ENCODE measurements at places on chromosomes 16 and 17.

DNA sequence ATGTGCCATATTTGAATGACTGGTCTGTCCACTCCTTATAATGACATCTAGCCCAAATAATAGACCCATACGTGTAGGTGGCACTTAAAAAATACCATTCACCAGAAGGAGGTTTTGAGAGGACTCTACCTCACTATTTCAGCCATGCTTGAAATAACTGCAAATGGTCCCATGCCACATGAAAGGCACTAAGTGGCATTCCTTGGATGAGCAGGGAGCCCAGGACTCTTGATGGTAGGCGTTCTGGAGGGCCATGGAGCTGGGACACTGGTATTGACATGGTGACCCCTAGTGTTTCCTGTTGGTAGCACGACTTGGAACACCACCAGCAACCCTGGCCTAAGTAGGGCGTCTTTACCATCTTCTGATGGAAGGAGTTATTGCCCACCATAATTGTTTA is 148.7 kb upstream of the ZFHX3 start:
- ATAC-seq = peak; percentile 37

DNA sequence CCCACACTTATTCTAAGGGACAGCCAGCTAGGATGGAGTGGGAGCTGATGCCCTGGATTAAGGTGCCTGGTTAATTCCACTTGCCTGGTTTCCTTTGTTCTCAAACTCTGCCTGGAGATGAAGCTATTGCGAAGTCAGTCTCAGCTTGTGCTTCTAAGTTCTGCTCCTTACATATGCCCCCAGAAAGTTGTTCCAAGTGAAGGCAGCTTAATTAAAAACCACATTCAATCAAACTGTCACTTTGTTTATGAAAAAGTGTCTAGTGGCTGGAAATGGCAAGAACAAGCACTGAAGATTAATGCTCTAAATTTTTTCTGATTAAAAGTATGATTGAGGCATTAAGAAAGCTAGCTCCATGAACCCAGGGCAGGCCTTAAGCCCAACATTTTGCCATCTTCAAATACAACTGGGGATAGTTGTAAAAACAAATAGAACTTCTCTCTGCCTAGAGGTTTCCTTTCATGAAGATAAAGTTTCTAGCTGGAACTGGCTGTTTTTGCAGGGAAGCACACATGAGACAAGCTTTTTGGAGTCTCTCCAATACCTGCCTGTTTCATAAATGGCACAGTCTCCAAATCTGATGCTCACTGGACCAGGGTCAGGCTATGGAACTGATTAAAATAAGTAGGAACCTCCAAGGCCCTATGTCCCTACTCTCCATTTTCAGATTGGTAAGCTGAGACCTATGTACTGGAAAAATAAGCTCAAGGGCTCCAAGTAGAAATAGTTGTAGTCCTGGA is 100.9 kb downstream of the GRIN2A start:
- ATAC-seq = no peak

DNA sequence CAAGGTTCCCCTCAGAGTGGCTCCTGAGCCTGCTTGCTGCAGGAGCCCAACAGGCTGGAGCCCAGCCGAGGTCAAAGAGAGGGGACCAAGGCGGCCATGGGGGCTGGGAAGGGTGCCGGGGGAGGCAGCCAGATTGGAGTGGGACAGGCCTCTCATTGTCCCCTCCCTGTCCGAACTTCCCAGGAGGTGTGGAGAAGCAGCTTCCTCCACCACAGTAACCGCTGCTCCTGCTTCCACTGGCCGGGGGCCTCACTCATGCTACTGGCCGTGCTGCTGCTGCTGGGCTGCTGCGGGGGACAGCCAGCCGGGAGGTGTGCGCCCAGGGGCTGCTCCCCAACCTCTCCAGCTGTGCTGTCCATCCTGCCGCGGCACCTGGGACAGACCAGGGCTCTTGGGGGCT is 29.3 kb downstream of the TMEM94 start:
- ATAC-seq = no peak

DNA sequence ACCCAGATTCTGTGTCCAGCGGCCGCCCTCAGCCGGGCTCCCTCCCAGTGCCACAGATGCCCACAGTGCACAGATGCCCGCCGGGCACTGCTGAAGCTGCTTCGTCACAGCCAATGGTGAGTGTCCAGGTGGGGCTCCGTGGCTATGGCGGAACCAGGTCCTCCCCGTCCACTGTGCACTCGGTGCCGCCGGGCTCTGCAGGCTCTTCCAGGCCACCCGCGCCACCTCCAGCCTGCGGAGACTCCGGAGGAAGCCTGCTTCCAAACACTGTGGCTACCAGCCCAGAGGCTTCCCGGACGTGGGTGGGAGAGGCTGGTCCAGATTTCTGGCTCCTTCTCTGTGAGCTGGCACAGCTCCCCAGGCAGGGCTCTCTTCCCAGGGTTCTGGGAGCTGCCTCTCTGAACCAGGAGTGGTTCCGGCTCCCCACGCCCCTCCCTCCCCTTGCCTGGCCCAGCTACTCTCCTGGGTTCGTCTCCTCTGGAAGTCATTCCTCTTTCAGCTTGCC is 2.8 kb upstream of the PYCR1 start:
- no peak for ATAC-seq

DNA sequence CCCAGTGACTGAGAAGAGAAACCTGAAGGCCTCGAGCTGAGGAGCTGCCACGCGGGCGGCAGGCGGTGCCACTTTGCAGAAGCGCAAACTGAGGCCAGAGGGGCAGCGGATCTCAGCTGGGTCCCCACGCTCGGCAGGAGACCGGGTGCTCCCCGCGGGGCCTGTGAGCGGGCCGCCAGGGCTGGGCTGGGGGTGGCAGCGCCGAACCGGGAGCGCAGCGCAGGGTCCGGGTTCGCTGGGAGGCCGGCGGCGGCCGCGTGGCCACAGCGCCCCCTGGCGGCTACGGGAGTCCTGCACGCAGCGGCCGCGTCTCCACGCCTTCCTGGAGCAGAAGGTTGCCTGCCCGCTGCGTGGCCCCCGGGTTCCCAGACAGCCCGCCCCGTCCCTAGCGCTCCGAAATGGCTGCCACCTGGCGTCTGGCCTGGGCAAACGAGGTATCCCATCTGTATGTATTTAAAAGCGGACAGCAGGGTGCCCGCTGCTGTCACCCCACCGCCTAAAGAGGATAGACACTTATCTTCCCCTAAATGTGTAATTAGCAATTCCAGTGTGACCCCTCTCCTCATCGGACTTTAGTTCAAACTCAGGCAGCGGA is 96.1 kb upstream of the CDH5 start:
- ATAC-seq = peak; percentile 60

DNA sequence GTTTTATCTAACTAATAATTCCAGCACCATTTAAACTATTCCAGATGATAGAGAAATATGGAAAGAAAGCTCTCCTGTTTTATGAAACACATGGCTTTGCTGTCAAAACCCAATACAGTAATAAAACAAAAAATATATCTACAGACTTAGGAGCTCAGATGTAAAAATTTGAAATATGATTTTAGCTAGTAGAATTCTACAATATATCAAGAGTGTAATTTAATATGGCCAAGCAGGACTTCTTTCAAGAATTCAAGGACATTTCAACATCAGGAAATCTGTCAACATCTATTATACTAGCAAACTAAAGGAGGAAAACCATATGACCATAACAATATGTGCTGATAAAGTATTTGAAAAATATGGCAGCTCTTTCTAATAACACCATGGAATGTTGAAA is 57.5 kb downstream of the CCDC182 start:
- ATAC-seq = no peak

DNA sequence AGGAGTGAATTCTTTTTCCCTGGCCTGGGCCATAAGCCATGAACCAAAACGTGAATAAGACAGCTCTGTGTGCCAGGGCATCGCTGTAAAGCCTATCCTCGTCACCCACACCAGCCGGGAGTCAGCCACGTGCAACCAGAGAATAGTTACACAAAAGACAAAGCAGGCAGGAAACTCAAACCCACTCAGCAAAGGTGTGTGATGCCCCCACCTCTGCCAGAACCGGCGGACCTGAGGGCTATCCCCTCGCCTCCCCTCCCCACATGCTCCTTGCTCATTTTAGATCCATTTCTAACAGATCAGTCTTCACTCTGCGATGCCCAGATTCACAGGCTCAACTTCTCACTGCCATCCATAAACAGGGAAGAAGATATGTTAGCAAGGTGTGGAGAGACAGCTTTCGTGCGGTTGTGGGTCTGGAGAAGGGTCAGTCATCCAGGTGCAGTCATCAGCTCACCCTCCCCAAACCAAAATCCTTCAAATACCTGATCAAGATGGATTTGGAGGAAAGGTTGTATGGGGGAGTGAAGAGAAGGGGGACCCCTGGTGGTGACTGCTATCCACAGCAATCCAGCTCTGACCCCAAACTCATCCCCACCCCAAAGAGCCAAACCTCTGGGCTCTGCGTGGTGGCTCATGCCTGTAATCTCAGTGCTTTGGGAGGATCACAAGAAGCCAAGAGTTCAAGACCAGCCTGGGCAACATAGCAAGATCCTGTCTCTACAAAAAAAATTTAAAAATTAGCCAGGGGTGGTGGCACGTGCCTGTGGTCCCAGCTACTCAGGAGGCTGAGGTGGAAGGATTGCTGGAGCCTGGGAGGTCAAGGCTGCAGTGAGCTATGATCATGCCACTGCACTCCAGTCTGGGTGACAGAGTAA is 219.2 kb downstream of the C16orf78 start:
- peak; percentile 32 for ATAC-seq

- ATAC-seq = no peak
Observed at GRCh38 chr16:29821643-29822115, 1.4 kb downstream of the MVP start.

GRCh38 chr17:49407981-49408501 is 6.6 kb downstream of the PHB1 start:
- peak; percentile 99 for ATAC-seq

GRCh38 chr16:28845761-28846079 is 428 bp downstream of the TUFM start:
- peak; percentile 0 for ATAC-seq

DNA sequence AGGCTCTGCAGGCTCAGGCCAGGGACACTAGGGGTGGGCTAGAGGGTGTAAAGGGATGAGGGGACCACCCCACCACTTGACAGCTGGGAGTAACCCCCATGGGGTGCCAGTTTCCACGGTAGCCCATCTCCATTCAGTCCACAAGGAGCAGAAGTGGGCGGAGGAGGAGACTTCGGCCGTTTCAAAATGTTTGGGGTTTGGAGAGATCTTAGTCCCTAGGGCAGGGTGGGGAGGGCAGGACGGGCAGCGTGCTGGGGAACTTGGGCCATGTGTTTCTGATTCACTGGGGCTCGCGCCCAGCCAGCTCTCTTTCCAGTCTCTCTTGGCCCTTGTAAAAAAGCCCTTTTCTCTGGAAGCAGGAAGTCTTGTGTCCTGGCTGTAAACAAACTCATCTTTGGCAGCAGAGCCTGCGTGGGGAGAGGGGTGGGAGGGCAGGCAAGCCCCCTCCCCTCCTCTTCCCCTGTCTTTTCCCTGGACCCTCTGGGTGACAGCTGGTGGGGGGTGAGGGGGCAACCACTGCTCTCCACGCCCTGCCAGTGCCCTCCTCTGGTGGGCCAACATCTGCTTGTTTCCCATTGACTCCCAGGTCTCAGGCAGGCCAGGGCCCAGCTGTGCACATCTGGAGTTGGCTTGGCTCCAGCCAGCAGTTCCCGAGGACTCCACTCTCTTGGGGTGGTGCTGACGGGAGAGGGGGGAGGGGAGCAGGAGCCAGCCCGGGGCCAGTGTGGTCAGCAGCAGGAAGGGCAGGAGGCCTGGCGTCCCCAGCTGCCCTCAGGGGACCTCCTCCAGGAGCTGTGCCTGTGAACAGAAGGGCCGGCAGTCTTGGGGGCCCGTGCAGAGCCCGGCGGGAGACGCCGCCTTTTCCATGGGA is 8.1 kb downstream of the CYGB start:
- ATAC-seq = no peak

- ATAC-seq = no peak
Observed at GRCh38 chr16:30946671-30947540, 2.0 kb upstream of the ORAI3 start.

- ATAC-seq = no peak
Observed at GRCh38 chr16:76164970-76165558, 112.1 kb upstream of the CNTNAP4 start.

DNA sequence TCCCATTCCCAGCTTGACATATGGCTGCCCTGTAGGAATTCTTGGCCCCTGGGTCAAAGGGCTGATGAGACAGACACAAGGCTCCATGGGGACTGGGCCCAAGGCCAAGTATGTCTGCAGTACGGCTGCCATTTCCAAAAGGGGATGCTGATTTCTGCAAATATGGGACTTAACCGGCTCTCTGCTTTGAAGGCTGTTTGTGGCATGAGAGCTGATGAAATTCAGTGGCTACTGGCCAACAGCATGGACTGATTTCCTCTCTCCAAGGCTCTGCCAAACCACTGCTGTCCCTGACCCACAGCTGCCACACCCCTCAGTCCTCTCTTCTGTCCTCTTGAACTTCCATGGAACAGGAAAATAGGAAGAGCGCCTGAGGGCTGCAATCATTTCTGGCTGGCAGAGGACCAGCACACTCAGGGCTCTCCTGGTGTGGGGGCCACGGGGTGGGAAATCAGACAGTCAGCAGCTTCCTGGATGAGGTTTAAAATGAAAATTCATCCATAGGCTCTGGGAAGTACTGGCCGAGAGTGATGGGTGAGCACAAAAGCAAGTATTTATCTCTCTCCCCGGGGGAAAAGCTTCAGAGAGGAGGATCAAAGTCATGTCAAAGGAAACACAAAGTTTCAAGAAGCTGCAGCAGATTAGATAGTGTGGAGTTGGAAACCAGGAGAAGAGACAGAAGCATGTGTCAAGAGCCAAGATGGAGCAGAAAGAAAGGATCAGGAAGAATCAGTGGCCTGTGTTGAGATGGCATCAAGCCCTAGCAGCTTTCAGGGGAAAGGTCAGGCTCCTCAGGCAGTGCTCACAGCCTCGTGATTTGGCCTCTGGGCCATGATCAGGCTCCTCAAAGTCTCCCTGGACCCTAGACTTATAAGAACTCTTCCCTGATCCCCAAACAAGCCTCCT is 64.1 kb upstream of the SREBF1 start:
- no peak for ATAC-seq

GRCh38 chr17:35876534-35876933 is 3.6 kb downstream of the CCL5 start:
- ATAC-seq = no peak

GRCh38 chr16:2149630-2150417 is 1.4 kb downstream of the RAB26 start:
- no peak for ATAC-seq

- no peak for ATAC-seq
Observed at GRCh38 chr17:17841601-17842025, 4.8 kb upstream of the SREBF1 start.

GRCh38 chr17:49997301-49997650 is 2.3 kb upstream of the DLX3 start:
- no peak for ATAC-seq

- no peak for ATAC-seq
Observed at GRCh38 chr17:82490512-82491195, 28.9 kb upstream of the FOXK2 start.

Measured in activated T-helper 17 cell treated with anti-CD3 and anti-CD28 coated beads, Interleukin-2, amount 50 U/mL, for 72 hours (primary cell).